Stimulated activated CD4-positive, alpha-beta T cell treated with anti-CD3 and anti-CD28 coated beads, Interleukin-1b, Interleukin-23, amount 100 ng/mL, for 48 hours (primary cell): ENCODE measurements at places on chromosomes 6 and 20.

DNA sequence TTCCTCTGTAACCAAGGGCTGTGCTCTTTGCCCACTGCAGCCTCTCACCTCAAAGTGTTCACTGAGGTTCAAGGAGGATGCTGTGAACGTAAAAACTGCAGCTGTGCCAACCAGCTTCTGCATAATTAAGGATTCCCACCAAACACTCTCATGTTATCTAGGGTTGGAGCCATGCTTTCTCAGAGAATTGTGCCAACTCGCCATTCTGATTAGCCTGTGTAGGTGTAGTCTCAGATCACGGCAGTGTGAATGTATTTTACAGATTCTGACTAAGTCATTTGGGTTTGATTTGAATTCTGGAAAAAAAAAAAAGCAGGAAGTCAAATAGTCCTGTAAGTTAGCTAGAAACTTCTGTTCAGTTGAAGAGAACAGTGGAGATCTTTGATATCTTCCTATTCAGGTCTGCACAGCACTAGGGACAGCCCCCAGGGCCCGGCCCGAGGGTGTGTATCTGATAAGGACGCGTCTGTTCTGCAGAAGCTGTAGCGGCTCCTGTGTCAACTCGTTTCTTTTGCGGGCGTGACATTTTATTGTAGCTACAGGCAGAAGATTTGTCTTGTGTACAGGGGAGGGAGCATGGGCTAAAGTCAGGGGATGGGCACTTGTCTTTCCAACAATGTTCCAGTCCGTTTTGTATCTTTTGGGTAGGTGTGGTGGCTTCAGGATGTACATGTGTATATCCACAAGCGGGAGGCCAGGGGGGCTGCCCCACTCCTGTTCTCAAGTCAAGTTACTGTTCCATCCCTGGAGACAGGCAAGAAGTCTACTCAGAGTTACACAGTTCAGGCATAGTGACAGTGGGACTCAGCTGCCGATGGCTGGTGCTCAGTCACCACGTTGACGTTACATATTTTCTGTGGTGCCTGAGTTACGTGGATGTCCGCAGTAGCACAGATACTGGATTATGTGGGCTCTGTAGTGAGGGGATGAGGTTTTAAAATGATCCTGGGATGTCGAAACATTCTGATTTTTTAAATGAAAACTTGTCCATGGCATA, 12.4 kb downstream of the IRF4 start:
- DNase-seq, result peak; percentile 73

DNA sequence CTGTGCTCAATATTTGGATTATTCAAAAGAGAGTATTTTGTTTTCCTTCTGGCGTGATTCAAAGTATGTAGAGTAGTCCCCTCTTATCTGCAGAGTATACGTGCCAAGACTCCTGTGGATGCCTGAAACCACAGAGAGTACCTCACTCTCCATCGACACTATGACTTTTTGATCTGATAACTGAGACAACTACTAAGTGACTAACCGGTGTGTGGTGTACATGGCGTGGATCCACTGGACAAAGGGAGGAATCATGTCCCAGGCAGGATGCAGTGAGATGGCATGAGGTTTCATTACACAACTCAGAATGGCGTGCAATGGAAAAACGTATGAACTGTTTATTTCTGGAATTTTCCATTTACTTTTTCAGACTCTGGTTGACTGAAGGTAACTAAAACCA, 112.2 kb upstream of the PDE7B start:
- DNase-seq, result peak; percentile 4

- DNase-seq, result peak; percentile 19
These were observed 971 bp downstream of the RBCK1 start for GRCh38 chr20:408843-409696.

DNA sequence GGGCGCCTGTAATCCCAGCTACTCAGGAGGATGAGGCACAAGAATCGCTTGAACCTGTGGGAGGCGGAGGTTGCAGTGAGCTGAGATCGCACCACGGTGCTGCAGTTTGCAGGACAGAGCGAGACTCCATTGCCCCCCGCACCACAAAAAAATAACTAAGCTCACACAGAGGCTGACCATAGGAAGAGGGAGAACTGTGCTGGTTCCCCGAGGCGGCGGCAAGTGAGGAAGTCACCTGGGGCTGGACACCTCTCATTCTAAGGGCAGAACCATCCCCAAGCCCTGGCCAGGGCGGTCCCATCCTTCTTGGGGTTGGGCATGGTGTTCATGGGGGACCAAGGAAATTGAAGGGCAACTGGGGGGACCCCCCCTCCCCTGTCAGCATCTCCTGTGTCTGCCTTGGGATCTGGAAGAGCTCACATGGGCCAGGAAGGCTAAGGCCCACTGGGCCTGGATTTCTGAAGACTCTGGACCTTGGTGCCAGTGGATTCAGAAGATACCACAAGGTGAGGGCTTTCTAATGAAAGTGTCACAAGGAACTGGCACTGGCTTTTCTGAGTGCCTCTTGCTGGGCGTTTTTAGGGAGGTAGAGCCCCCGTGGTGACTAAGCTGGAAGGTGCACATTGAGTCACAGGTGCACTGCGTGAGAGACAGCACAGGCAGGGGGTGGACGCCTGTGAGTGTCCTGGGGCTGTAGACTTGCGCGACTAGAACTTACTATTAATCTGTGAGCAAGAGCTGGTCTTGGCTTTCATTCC, 11.5 kb downstream of the IRF4 start:
- DNase-seq, result peak; percentile 86

GRCh38 chr6:1757131-1757530, 147.4 kb downstream of the FOXC1 start:
- no peak for DNase-seq

DNA sequence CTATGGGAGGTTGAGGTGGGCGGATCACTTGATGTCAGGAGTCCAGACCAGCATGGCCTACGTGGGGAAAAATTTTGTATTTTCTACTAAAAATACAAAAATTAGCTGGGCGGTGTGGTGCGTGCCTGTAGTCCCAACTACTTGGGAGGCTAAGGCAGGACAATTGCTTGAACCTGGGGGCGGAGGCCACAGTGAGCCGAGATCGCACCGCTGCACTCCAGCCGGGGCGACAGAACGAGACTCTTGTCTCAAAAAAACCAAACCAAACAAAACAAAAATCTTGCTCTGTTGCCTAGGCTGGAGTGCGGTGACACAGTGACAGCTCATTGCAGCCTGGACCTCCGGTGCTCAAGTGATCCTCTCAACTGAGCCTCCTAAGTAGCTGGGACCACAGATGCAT, 16.2 kb downstream of the OR2W1 start:
- no peak for DNase-seq

GRCh38 chr20:51001430-51002265, 21.3 kb downstream of the KCNG1 start:
- DNase-seq, result peak; percentile 24

GRCh38 chr6:127201321-127201720, 65.3 kb upstream of the RNF146 start:
- no peak for DNase-seq

DNA sequence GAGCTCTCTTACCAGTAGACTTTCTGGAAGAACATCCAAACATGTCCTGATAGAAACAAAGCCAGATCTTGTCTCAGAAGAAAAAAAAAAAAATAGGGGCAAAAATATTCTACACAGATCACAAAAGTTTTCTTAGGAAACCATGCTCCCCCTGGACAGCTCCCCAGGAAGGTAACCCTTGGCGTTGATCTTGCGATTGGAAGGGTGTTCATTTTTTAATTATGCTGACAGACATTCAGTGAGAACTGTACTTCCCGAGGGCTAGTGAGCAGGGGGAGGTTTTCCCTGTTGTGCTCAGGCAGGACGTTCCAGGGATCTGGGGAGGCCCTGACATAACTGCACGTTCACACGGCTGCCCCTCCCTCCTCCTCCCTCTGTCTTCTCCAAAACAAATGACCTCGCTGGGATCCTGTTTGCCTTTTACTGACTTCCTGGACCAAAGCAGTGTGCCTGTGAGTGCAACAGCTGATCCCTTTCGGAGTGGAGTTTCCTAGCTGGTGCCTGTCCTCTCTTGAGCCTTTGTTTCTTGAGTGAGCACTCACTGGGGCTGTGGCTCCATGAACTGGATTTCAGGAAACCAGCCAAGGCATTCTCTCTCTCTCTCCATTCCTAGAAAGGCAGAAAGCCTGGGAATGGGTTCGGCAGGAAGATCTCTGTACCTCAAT, 46.7 kb downstream of the MARCKS start:
- DNase-seq, result no peak

- no peak for DNase-seq
These were observed 92.5 kb upstream of the ADGRF1 start for GRCh38 chr6:47134476-47135189.

DNA sequence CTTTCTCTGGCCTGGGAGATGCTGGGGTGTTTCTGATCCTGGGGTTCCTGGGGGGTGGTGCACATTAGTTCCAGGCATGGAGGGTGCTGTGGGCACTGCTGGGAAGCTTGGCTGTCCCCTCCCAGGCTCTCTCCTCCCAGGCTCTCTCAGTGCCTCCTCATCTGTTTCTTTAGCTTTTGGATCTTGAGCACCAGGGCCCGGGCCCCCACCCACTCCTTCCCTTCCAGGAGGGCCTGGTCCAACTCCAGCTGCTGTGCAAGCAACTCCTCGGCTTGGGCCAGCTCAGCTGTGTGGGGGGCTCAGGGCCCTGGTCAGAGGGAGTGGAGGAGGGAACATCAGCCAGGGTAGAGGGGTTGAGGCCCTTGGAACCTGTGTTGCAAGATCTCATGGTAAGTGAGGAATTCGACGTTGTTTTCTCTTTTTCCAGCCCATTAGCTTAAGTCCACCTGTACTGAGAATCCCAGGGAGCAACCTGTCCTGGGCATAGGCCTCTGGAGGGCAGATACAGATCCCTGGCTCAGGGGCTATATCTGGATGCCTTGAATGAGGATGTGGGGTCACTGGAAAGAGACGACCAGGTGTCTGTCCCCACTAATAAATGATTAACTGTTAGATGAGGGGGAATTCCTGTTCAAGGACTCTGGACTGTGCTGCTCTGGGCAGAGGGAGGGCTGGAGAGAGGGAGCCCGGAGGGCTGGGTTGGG, 34.5 kb upstream of the HLA-A start:
- no peak for DNase-seq

DNA sequence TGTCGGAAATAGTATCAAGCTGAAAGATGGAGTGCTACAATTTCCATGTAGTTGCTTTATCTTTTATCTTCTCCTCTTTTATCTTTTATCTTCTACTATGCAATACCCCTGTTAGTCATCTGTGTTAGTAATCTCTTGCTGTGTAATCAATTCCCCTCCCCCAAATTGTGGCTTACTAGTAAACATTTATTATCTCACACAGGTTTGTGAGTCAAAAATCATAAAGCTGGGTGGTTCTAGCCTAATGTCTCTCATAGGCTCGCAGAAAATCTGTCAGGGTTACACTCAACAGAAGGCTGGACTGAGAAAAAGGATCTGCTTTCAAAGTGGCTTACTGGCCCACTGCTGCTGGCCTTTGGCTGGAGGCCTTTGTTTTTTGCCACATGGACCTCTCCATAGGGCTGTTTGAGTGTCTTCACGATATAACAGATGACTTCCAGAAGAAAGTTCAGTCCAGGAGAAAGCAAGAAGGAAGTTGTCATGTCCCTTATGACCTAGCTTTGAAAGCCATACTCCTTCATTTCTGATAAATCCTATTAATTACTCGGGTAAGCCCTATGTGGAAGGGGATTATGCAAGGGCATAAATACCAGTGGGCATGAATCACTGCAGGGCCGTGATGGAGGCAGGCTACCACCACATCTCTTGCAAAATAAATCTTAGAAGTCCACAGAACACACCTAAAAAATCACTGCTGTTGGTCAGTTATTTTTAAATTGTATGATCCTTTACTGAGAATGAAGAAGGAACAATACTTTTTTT, 24.5 kb upstream of the PTCHD4 start:
- DNase-seq, result no peak

DNA sequence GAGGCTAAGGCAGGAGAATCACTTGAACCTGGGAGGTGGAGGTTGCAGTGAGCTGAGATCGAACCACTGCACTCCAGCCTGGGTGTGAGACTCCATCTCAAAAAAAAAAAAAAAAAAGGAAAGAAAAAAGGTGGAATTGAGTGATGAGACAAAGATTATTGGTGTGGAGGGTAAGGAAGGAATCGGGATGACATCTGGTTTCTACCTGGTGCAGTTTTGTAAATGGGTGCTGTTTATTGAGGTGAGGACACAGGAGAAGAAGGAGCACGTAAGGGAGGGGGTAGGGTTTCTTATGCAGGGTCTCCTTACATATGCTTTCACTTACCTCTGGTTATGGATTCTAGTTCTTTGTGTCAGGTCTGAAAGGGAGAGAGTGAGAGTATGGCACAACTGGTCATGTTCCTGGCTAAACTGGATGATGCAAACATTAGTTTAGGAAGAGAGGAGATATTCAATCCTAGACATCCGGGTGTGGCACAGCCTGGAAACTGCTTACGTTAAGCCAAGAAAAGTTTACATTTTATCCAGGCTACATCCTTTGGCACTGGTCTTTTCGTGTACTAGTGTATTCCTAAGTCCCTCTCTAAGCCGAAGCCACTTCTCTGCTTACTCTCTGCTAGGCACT, 5.4 kb downstream of the RALY start:
- DNase-seq, result no peak

GRCh38 chr6:8243475-8243874, 141.1 kb upstream of the EEF1E1 start:
- no peak for DNase-seq

GRCh38 chr6:76403064-76403463, 330.6 kb upstream of the IMPG1 start:
- DNase-seq, result no peak

DNA sequence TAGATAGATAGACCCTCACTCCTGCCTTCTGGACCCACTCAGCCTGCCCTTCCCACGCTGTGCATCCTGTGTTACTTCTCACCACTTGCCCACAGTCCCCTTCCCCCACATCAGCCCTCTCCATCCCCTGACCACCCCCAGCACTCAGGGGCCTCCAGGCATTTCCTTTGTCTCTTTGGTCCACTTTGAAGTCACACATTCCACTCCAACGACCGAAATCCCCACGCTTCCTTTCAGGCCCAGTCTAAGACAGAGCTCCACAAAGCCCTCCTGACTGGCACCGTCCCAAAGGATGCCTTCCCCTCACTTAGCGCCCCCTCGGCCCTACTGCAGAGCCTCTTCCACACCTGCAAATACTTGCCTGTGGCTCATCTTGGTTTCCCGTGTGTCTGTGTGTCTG, 83.8 kb downstream of the FOXF2 start:
- DNase-seq, result no peak

- no peak for DNase-seq
These were observed 181.6 kb upstream of the ECI2 start for GRCh38 chr6:4316867-4317400.

- DNase-seq, result no peak
These were observed 263.2 kb upstream of the NT5E start for GRCh38 chr6:85186546-85187175.

- DNase-seq, result no peak
These were observed 19.3 kb downstream of the JPH2 start for GRCh38 chr20:44167736-44168135.
